ENCODE measurements at places on chromosomes 7 and 10.

DNA sequence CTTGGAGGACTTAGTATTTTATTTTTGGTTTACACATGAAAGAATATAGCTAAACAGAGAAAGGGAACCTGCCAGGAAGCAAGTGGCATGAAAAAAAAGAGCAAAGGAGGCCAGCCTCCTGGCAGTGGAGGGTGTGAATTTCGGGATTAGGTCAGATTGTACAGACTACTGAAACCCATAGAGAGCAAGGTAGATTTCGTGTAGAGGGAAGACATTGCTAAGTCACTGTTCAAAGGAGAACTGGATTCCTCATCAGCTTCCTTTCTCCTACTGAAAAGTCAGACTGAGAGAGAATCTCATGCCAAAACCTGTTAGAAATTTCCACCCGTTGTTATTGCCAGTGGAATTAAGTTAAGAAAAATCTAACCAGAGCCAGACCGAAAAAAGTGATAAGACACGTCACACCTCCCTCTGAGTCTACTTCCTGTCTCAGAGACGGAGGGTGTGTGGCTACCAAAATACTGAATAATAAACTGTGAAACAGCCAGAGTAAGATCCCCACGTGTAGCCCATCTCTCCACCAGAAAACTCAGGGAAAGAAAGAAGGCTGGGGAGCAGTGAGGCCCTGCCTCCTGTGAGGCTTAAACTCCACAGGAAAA lies 118.8 kb downstream of the SKIDA1 start:
- peak; percentile 4 for DNase-seq

DNA sequence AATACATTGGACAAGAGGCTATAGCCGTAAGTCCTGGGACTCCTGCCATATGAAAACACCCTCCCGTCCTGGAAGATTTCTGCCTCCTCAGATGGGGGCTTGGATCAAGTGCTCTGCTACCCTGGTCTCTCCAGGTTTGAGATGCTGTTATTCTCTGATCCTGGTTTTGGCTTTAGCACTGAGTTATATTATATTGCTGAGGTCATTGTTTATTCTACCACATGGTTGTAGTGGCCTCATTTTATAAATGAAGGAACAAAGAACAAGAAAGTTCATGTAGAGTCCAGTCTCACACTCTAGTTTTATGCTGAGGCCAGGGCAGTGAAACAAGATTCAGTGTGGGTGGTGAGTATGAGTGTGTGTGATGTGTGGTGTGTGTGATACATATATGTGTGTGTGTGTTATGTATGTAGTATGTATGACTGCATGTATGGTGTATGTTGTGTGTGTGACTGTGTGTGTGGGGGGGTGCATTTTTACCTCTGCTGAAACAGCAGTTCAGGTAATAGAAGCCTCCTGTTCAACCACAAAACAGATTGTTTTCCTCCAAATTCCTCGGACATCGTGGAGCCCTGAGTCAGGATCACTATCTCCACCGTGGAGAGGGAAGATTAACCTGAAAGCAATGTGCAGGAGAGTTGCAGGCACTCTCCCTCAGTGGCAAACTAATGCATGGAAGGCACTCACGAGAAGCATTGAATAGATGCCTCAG lies 80.7 kb downstream of the C7orf25 start:
- no peak for DNase-seq

DNA sequence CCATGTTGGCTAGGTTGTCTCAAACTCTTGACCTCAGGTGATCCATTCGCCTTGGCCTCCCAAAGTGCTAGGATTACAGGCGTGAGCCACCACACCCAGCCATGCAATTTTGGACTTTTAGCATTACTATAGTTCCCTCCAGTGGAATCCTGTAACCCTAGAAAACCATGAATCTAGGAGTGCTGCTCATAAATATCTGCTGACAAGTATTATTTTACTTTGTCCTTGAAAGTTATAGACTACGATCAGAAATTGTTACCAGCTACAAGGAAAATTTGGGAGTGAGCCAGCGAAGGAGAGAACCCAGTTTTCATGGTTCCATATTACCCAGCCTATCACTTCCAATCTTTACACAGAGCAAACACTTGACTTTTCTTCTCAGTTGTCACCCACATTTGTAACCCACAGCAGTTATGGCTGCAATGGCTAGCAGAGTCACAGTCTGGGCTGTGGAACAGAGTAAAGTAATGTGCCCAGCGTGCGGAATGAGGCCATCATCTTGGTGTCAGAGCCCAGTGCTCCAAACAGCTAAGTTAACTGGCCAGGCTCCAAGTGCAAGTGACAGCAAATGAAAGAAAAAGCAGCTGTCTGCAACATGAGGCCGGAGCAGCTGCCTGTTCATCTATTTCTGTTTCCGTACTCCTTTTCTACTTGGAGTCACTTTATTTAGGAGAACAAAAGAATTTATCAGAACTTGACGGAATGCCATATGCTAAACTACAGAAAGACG lies 29.9 kb downstream of the ZC3HC1 start:
- DNase-seq = no peak

GRCh38 chr7:36076074-36076473 lies 77.0 kb upstream of the EEPD1 start:
- no peak for DNase-seq

DNA sequence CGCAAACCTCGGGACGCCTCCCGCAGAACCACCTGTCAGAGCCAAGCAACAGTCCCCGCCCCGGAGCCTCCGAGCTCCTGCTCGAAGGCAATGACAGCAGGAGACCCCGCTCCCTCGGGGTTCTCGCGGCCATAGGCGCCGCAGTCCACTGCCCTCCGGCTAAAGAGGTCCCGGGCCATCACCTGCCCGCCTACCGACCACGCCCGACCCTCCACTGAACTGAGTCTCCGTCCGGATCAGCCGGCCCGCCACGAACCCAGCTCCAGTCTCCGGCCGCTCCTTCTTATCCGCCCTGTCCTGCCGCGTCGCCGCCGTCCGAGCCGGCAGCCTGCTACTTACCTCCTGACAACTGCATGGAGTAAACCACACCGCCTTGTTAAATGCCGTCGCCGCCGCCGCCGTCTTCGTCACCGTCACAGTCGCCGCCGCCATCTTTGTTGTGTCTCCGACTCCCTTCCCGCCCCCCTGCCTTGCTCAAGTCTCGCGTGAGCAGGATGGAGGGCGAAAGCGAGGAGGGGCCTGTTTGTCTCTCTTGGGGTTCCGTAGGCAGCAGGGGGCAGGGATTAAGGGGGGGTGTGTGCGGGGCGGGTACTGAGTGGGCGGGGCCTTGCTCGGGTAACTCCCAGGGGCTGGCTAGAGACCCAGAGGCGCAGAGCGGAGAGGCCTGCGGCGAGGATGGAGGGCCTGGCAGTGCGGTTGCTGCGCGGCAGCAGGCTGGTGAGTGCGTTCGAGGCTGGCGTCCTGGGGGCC lies at the start of the genes ACADSB and IKZF5:
Gene ACADSB, plus strand, starts transcription at position 652 of the 750 bp plus-strand sequence. Its CDS starts 24 bp downstream, at position 676.
Gene IKZF5, minus strand, starts transcription at position 441 of the 750 bp plus-strand sequence. CDS start 10,170 bp downstream, outside the sequence.
- peak; percentile 98 for DNase-seq

DNA sequence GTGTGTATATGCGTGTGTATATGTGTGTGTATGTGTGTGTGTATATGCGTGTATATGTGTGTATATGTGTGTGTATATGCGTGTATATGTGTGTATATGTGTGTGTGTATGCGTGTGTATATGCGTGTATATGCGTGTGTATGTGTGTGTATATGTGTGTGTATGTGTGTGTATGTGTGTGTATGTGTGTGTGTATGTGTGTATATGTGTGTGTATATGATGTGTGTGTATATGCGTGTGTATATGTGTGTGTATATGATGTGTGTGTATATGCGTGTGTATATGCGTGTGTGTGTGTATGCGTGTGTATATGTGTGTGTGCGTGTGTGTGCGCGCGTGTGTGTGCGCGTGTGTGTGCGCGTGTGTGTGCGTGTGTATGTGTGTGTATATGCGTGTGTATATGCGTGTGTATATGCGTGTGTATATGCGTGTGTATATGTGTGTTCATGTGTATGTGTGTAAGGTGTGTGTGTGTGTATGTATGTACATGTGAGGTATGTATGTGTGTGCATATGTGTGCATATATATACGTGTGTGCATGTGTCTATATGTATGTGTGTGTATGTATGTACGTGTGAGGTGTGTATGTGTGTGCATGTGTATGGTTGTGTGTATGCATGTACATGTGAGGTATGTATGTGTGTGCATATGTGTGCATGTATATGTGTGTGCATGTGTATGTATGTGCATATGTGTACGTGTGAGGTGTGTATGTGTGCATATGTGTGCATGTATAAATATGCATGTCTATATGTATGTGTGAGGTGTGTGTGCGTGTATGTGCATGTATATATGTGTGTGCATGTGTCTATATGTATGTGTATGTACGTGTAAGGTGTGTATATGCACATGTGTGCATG lies 6.0 kb downstream of the UCN3 start:
- DNase-seq = no peak

DNA sequence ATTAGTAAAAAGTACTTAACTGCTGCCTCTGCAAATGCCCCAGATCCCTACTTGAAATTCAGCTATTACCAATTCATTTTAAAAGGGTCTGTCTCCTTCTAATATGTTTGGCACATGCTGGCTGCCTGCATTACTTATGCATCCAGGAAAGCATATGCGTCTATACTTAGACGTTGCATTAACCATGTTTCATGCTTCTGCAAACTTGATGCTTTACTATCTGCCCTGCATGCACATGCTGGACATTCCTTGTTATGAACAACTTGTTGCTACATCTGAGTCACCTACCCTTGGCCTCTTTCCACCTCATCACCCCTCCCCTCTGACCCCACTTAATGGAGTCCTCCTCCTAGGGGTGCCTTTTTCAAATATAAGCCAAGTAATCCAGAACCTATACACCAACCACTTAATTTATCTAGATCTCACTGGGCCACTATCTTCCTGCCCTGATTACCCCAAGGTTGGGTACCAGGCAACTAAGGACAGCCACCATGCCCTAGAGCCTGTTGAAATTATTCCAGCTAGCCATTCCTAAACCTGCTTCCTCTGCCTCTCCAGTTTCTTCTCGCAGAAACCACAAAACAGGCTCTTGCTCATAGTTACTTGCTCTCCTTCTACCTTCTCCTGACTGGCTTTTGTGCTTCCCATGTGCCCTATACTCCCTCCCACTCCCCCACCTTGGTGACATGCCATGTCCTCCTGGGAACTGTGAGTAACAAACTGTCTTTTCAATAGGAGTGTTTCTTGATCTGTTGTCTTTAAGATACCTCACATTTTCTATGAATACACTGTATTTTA lies 1187.9 kb downstream of the REEP3 start:
- DNase-seq = no peak

- DNase-seq = no peak
Observed at GRCh38 chr10:11742779-11743298, 657 bp downstream of the ECHDC3 start.

DNA sequence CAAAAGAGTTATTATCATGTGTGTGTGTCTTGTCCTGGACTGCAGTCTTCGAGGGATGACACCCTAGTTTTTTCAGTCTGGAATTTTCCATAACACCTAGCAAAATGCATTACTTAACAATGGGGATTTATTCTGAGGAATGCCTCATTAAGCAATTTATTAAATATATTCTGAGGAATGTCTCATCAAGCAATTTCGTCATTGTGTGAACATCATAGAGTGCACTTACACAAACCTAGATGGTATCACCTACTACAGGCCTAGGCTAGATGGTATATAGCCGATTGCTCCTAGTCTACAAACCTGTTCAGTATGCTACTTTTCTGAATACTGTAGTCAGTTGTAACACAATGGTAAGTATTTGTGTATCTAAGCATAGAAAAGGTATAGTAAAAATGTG lies 1.1 kb upstream of the STEAP4 start:
- no peak for DNase-seq

- DNase-seq = no peak
Observed at GRCh38 chr7:12765431-12766100, 78.1 kb downstream of the ARL4A start.

GRCh38 chr10:48839809-48840679 lies 99.6 kb downstream of the LRRC18 start:
- DNase-seq = no peak

DNA sequence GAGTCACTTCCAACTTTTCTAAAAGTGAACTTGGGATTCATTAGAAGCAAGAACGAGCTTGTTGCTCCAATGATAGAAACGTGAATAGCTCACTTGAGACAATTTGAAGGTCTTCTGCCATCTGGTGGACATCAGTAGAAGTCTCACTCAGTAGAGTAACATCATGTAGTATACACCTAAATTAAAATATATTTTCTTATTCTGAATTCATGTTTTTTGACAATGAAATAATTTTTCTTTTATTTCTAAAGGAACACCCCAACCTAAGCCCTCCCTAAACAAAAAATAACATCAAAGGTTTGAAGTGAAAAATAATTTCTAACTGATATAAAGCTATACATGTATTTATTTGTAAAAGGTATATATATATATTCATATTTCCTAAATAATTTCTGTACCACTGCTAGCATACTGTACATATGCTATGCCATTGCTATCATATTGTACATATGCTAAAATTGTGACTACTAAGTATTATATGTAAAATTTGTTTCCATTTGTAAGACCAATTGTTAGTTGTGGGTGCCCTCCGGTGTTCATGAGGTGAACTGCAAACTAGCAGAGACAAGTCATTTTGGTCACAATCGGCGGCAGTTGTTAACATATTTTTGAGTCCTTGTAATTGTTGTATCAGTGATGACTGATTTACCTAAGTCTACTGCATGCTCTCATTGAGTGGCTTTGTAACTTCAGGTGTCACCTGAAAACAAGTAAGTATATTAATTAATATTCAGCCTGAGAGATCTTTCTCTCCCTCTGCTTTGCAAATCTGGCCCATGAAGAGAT lies 121.9 kb downstream of the PTPRZ1 start:
- DNase-seq = no peak

DNA sequence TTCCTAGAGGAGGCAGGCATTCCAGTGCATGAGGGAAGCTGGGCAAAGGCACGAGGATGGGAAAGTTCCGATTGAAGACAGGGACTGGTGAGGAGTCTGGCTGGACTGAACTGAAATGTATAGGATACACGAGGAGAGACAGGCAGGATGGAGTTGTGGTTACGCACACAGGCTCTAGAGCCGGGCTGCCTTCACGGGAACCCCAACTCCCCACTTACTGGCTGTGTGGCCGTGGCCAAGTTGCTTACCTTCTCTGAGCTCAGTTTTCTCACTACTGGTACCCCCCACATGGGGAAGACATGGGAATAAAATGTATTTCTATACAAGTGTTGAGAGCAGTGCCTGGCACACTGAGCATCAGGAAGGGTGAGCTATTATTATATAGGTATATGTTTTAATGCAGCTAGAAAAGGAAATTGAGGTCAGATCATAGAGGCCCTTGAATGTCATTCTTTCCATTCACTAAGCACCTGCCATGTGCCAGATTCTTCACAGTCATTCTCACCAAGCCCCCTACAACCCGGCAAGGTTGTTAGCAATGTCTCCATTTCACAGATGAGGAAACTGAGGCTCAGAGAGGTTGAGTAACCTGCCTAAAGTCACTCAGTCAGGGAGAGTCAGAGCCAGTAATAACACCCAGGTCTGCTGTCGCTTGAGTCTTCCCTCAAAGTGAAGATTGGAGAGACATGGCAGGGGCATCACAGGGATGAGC lies 9.7 kb downstream of the CHST3 start:
- no peak for DNase-seq

DNA sequence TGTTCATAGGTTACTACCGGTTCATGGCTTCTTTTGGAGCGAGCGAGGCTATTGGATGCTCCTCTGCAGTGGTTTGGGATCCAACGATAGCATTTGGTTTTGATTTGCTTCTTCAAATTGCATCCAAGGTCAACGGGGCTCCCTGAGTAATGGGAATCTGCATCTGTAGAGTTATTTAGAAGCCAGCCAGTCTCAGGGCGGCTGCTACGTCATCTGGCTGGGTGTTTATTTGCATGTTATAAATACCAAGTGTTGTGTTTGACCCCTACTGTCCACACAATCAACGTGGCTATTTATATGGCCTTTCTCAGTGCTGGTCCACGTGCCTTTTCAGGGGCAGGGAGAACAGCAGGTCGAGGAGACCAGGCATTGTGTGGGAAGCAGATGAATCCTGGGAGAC lies 137.7 kb downstream of the PRPF18 start:
- no peak for DNase-seq

GRCh38 chr7:1856888-1857441 lies 186.9 kb downstream of the ELFN1 start:
- no peak for DNase-seq
